ENCODE measurements at places on chromosomes 3 and 15. TPM values are rescaled to one million over a fixed set of nuclear protein-coding genes. Genes with fewer than 3 reads are reported as not detected.

DNA sequence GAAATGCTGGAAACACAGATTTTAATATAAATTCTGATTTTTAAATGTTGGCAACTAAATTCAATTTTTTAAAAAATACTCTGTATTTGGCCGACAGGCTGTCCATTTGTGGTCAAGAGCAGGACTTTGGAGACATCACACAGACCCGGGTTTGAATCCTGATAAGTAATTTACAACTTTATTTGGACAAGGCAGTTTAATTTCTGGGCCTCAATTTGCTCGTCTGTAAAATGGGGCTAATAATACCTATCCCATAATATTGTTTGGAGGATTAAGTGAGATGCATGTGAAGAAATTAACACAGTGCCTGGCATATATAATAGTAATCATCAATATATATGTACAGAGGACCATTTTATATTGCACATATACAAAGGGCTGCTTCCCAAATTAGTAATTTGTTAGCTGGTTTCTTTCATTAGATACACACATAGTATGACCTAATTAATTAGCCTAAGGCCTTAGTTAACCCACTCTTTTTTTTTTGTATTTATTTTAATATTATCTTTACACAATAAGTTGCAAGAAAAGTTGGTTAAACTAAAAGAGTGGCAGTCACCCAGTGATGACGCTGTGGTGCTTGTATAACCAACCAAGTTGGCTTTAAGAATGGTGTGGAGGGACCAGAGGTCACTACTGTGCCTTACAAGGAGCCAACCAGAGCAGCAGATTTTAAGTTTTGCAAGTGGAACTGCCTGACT, 665 bp downstream of the PIGB start:
- H3K4me3 ChIP-seq, result peak overlapping the region; percentile 56
- no peaks in the 10 kb centered on the region for H3K27me3 ChIP-seq
- no peaks in the 10 kb centered on the region for H3K36me3 ChIP-seq
- no peak overlapping the region for H3K27ac ChIP-seq
- peak; percentile 38 for DNase-seq

DNA sequence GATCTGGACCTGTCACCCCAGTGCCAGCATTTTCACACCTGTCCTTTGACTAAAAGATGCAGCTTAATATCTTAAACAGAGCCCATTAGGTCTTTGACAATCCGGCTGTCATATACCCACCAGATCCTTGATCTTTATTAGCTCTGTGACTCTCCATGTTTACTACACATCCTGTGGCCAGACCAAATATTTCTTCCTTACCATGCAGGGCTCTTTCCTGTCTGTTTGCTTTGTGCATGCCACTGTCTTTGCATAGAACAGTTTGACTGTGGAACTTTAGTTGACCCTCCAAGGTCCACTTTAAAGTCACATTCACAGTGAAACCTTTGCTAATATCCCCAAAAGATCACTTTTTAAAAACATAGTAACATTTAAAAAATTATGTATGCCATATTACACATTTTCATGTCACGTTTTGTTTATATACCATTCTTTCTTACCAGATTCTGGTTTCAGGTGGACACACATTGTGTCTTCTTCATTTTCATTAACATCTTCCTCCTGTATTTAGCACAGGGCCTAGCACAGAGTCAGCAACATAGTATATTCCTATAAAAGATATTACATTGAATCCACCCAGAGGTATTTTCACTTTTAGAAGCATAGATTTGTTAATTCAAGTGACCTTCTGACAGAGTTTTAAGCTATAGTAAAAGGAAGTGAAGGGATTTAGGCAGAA, 95.8 kb downstream of the RAP2B start:
- H3K36me3 ChIP-seq, result no peaks in the 10 kb centered on the region
- H3K27ac ChIP-seq, result no peak overlapping the region
- H3K4me3 ChIP-seq, result no peak overlapping the region
- H3K4me1 ChIP-seq, result no peaks in the 10 kb centered on the region
- DNase-seq, result no peak

- H3K36me3 ChIP-seq, result no peaks in the 10 kb centered on the region
- DNase-seq, result peak; percentile 85
- no peaks in the 10 kb centered on the region for H3K27me3 ChIP-seq
- no peaks in the 10 kb centered on the region for H3K4me1 ChIP-seq
- H3K27ac ChIP-seq, result no peak overlapping the region
Observed at GRCh38 chr3:189588475-189589178, 42.6 kb upstream of the TP63 start.

GRCh38 chr3:186700267-186700666, 16.9 kb upstream of the KNG1 start:
- H3K36me3 ChIP-seq, result no peaks in the 10 kb centered on the region
- no peak for DNase-seq
- H3K27me3 ChIP-seq, result no peaks in the 10 kb centered on the region
- H3K4me1 ChIP-seq, result peaks cover 5% of the 10 kb centered on the region

GRCh38 chr3:114320246-114320645, 26.4 kb downstream of the TIGIT start:
- H3K27me3 ChIP-seq, result no peaks in the 10 kb centered on the region
- peaks cover 23% of the 10 kb centered on the region for H3K4me1 ChIP-seq
- no peak for DNase-seq
- H3K4me3 ChIP-seq, result no peak overlapping the region
- H3K36me3 ChIP-seq, result no peaks in the 10 kb centered on the region
- no peak overlapping the region for H3K27ac ChIP-seq

Gene ITGA11
- polyA plus RNA-seq, result 1.2 TPM

Gene B3GALNT1
- polyA plus RNA-seq, result 6.6 TPM
